ENCODE measurements at places on chromosomes 3 and 15.

- DNase-seq: peak; percentile 68
These were observed 50.4 kb downstream of the GLB1 start for GRCh38 chr3:33046521-33046920.

- no peak for DNase-seq
These were observed 58.5 kb downstream of the DUT start for GRCh38 chr15:48389691-48390143.

DNA sequence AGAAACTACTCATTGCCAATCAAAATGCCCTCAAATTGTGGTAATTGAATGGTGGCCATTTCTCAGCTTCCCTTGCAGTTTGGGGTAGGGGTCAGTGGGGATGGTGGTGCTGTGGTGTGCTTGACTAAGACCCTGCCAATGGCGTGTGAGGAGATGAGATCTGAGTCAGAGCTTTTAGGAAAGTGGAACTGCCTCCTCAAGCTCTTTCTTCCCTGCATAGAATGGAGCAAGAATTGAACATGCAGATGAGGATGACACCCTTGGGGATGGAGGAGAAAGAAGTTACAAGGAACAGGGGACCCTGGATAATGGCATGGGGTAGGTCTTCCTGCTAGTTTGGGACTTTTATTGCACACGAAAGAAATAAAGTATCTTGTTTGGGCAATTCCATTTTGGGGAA lies 188.0 kb downstream of the PEX5L start:
- DNase-seq: no peak

DNA sequence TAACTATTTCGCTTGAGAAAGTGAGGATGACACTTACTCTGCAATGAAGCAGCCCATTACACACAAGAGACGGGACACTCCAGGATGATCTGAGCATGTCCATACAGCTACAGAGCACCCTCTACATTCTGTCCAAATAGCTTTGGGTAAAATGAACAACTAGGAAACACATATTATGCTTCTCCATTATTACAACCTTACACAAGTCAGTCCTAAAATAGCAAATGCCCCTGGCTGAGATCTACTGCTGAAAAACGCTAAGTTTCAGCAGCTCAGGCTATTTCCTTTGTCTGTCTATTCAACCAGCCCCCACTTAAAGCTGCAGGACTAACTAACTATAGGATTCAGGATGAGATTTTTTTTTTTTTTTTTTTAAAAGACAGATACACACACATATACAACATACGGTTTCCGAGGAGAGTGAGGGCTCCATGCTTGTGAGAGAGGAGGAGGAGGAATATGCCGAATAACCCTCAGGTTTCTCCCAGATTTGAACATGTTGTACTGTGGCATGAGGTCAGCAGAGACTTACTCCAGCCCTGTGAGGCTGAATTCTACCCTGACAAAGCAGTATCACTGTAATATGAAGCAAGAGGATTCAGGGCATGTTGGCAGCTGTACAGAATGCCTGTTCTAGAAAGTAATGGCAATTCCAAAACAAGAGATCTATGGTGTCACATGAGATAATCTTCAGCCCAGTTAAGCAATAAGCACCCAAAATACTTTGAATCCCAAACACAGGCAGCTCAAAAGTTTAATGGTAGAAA lies 117.3 kb upstream of the PLXND1 start:
- DNase-seq: no peak

GRCh38 chr15:90419738-90420406 lies 31.8 kb downstream of the IQGAP1 start:
- no peak for DNase-seq

- DNase-seq: no peak
These were observed 211.9 kb upstream of the KCNMB2 start for GRCh38 chr3:178324356-178324755.

DNA sequence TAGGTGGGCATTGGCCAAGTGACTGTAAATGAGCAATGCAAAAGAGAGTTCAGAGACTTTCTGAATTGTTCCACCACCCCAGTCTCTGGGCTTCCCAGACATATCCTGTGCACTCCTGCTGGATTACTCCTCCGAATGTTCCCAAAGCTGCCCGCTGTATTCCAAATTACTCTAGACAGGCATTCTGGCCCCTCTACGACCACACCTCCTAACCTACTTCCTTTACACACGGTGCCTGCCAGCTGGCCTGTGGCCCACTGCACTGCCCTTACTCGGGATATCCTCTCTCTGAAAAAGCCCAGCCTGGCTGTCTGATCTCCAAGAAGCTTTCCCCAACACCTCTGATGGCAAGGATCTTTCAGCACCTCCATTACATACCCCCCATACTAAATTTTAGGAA lies 66.6 kb downstream of the DUT start:
- DNase-seq: no peak

- no peak for DNase-seq
These were observed 402.4 kb downstream of the MAGI1 start for GRCh38 chr3:65636326-65636725.

- DNase-seq: no peak
These were observed 9.7 kb downstream of the GP9 start for GRCh38 chr3:129070086-129070885.

- no peak for DNase-seq
These were observed 187.9 kb downstream of the AKAP13 start for GRCh38 chr15:85568261-85568808.

DNA sequence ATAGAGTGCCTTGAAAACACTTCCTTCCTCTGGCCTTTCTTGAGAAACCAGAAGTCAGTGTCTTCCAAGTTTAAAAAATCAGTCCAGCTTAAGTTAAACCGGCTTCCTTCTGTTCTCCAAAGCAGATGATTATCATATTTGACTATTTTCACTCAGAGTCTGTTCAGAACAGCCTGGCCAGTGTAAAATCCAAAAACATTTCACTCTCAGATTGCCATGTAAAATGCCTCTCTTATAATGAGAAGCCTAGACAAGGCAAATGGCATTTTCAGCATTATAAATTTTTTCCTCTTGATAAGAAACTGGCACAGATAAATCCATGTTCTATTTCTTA lies 193.5 kb downstream of the TNIK start:
- no peak for DNase-seq

DNA sequence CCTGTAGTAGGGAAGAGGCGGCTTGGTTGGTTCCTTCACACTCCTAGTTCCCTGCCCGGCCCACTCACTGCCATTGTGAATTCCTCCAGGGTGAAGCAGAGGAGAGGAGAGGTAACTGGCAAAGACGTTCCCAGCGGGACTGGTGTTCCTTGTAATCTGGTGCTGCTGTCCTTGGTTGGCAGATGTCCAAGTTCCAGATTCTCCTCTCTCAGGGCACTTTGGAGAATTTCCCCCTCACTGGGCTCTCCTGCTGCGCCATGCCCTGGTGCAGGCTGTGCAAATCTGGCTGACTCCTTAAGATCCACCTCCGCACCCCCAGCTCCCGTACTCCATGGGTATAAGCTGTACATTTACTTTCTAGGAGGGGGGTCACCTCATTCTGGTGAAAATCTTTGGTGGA lies 37.3 kb downstream of the THSD4 start:
- no peak for DNase-seq

GRCh38 chr3:25335356-25335755 lies 92.7 kb upstream of the RARB start:
- no peak for DNase-seq

DNA sequence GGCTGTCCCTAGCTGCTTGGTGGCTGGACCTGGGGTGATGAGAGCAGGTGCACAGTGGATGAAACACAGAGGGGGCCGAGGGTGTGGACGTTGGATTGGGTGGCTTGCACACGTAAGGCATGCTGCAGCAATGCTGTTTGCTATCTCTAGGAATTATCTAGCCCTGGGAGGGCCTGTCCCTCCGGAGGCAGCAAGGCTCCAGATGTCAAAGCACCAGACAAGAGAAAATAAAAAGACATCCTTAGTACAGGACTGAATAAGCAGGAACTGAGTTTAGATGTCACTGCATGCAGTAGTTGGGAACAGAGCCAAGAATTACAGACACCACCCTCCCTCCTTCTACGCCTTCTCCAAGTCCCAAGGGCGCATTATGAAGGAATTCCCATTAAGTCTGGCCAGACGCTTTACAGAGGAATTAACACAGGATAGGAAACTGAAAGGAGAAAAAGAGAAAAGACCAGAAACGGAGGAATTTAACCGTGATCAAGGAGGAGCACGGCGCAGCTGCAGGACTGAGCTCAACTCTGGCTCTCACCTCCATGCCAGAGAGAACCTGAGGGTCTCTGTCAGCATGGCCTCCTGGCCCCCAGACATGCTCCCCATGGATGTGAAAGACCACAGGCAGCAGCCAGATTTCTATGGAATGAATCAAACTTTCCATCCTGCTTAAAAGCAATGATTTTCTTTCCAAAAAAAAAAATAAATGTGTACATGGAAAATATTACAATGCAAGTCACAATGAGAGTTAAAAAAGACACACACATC lies 13.8 kb downstream of the ATP10A start:
- DNase-seq: no peak
